T-helper 22 cell (primary cell): ENCODE measurements at places on chromosomes 6 and 20.

GRCh38 chr6:151285122-151285521 is 45.4 kb downstream of the AKAP12 start:
- DNase-seq = no peak

DNA sequence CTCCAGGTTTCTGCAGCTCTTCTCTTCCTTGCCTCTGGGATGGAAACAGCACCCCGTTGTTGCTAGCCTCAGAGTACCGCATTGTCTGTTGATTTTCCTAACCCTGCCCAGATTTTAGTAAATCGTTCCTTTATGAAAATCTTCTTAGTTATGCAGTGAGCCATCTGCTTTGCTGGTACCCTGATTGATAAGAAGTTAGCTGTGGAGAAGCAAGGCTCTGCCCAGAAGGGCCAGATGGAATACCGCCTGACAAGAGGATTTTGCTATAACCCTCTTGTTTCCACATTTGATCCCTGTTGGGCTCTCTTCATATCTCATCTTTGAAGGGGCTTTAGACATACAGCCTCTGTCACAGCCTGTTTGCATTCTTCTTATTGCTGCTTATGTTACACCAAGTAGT is 229.0 kb downstream of the CDKAL1 start:
- DNase-seq = no peak

- no peak for DNase-seq
Measured at GRCh38 chr6:141719476-141719875, 413.2 kb upstream of the GJE1 start.

DNA sequence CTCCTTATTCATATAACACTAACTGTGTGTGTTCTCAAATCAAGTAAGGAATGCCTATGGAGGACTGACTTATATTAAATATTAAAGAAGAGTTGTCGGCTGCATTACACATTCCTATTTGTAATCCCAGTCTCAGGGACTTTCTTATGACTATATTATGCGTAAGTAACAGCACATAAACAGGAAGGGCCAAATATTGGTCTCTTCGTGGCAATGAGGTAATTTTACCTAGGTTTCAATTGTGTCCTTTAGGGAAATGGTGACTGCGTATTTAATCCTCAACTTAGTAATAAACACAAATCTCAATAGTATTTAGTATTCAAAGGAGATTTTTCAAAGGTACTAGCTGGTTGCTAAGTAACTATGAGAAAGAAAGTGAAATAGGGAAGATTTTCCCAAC is 22.8 kb upstream of the EPM2A start:
- no peak for DNase-seq

GRCh38 chr20:2449386-2449785 is 21.2 kb downstream of the SNRPB start:
- no peak for DNase-seq

GRCh38 chr6:124994648-124995047 is 32.4 kb downstream of the RNF217 start:
- no peak for DNase-seq
